ENCODE measurements at places on chromosomes 2 and 18.
A peak's percentile ranks its signal among the peaks of the same experiment; 100 is the strongest.

DNA sequence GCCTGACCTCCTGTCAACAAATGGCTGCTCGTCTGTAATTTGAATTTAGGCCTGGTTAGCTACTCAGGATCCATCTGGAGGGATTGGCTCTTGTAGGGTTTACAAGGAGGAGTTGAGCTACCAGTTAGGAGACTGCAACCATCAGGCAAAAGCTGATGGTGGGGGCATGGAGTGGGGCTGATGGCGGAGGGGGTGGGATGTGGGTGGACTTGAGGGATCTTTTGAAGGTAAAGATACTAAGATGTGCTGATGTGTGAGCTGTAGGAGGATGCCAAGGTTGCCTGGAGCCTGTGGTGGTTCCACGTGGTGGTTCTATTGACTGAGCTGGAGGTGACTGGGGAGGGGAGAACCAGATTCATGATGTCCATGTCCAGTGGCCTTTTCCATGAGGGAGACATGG lies 240.7 kb downstream of the LPIN1 start:
- no peak for DNase-seq

GRCh38 chr2:20184067-20184938 lies 40.6 kb downstream of the SDC1 start:
- DNase-seq = no peak

GRCh38 chr18:76875390-76876325 lies 53.3 kb downstream of the ZNF236 start:
- DNase-seq = peak; percentile 48

DNA sequence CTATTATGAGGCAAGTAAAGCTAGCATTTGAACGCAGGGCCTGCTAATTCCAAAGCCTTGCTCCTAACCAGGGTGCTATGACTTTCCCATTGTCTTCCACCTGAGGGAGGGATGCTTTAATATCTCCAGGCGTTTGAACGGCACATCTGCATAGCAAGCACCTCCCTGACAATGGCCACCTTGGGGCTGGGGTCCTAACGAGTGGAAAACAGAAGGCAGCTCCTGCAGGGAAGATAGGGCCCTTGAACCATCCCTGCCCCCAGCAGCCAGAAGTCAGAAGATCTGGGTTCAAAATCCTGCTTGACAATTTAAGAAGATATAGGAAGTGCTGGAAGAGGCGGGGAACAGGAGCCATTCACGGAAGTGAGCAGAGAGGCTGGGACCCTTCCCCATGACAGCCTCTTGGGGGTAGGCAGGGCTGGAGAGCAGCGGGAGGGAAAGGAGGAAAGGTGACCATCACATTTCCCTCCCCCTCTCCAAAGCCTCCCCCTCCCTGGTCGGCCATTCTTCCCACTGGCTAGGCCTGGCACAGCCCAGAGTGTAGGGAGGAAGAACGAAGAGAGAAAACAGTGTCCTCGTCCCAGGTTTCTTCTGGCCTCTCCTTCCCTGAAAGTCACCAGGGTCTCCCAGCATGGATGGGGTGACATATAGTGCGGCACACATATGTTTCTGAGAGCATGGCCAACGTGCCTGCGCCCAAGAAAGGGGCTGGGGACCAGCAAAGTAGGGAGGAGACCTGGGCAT lies 73.5 kb downstream of the EMX1 start:
- DNase-seq = no peak

- DNase-seq = no peak
Measured at GRCh38 chr18:44533071-44533470, 147.6 kb upstream of the SETBP1 start.

DNA sequence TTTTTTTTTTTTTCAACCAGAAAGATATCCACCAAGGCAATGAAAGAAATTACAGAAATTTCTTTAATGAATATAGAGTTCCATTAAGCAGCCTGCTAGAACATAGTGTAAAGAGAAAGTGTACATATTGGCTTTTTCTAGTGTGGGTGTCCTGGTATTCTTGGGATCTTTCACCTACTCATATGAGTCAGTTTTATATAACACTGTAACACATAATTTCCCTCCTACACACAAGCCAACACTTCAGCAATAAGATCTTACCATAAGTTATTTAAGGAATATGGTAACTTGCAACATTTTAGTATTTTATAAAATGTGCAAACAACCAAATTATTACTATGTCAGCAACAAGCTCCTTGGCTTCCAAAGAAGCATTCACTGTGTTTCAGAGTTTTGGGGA lies 59.9 kb downstream of the ZRANB3 start:
- DNase-seq = no peak

DNA sequence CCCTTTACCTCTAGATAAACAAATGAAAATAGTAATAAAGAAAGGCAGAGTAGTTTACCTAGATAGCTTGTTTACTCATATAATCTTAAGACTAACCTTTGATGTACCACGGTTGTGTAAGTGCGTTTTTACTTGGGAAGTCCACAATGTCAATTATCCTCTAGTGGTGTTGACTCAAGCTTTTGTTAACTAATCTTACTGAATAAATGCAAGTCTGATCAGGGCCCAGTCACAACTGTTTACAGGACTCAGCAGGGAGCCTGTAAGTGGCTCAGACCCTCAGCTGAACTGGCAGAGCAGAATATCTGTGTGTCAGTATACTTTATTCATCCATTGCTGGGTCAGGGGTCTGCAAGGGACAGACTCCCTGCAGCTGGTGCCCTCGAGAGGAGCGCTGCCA lies 98.1 kb upstream of the ACAA2 start:
- no peak for DNase-seq

DNA sequence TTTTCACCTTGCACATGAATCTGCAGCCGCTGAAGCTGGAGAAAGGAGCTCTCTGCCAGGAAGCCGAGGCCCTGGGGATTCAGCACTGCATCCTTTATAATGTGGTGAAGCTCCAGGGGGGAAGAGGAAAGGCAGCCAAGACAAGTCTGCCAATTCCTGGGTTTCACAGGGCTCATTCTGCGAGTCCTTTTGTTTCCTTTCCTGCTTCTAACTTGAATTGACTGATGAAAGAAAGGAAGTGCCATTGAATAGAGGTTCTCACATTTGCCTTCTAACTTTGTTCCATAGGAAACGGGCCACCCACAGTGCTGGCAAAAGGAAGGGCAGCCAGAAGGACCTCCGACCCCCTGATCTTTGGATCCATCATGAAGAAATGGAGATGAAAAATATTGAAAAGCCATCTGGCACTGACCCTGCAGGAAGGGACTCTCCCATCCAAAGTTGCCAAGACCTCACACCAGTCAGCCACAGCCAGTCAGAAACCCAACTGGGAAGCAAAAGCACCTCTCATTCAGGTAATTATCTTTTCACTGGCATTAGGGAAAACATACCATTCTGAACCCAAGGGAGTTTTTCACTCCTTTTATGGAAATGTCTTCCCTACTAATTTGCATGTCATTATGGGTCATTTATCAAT lies 765.4 kb downstream of the MBD2 start:
- no peak for DNase-seq

All from Peyer's patch (tissue), 4 donors.